ENCODE measurements at places on chromosomes 3 and 15.

DNA sequence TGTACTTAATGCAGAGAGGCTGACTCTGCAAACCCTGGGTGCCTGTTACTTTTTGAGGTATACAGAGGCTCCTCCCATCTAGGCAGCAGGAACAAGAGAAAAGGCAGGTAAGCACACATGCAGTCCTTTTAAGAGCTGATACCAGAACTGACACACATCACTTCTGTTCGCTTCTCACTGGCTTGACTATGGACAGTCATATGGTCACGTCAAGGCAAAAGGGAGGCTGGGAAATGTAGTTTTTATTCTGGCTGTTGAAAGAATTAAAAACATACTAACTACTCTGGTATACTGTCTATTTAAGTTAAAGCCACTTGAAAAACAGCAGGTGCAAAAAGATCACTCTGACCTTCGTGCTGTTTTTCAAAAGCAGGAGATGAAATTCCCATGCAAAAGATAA is 218.3 kb downstream of the CTNNB1 start:
- DNase-seq: no peak

DNA sequence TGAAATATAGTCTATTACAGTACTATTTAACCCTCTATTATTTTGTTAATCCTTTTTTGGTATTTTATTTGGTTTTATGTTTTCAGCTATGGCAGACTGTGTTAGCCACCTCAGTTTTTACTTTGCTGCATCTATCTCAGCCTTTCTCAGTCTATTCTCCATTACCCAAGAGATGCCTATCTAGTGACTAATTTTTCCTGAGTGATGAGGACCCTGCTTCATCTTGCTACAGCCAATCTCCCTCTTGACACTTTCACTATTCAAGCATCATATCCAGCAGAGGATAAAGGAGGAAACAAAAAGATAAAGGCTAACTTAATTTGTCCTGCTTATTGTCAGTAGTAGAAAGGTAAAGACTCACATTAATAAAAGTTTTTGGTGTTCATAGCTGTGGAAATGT is 141.8 kb upstream of the NECTIN3 start:
- DNase-seq: no peak

GRCh38 chr15:60745469-60746061 is 266.6 kb upstream of the ICE2 start:
- DNase-seq: no peak

DNA sequence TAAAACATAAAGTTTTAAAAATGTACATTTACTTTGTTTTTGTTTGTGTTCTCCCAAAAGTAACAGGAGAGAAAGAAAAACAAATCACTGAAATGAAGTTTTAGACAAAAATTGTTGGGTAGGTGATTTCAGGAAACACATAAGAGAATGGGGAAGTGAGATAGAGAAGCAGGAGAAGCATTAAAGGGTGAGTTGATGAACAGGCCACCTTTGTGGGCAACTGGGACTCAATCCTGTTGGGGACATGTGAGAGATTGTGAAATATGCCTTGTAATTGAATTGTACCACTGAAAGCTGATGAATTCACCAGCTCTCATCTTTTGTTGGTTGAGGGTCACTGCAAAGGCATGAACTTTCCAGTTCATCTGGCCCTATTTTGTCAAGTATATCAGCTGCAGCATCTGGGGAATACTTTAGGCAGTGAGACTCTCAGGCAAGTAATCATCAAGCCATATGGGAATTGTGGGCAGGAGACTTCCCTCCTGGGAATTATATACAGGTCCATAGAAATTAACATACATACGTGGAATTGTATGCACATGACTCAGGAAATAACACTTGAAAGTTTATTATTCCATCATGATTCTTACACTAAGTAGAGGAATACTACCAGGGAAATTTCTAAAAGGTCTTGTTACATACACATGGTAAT is 181.0 kb downstream of the ZBBX start:
- DNase-seq: no peak

DNA sequence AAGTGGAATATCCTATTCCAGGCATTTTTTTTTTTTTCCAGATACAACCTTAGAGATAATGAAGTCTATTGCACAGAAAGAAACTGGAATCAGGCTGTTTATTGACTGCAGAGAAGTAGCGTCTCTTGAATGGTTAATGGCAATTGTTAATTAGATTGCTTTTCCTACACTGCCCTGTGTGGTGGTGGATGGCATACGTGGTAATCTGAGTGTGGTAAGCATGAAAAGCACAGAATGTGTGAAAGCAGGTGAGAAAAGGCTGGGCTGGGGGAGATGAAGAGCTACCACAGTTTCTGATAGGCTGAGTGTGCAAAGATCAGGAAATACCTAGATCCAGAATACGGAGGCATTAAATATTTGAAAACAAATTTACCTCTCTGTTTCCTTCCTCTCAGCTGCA is 486.3 kb upstream of the TBL1XR1 start:
- DNase-seq: no peak

DNA sequence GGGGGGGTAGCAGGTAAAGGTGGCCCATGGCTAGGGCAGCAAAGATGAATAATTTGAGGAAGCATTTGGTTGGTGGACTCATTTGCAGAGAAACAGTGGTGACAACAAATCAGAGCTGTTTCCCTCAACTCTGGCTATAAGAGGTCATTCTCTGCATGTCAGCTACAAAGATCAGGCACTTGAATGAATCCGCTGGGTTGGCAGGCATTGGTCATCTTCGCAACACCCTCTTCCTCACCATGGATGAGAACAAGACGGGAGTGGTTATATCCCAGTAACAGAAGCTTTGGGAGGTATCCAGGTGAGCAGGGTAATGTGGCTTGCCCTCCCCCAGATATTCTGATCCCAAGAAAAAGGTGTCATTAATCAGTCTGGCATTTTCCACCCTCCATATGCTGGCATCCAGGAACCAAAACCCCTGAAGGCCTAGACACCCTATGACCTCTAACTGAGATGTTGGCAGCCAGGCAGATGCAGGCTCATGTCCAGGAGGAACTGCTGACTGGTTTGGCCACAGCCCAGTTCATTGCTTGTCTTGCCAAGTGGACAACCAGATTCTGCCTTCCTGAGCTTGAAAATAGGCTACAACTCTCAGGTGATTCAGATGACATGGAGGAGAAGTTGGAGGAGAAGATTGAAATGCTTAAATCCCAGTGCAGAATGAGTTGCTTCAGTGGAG is 108.9 kb upstream of the TRIM42 start:
- peak; percentile 37 for DNase-seq

GRCh38 chr3:41190509-41191284 is 8.6 kb upstream of the CTNNB1 start:
- no peak for DNase-seq

DNA sequence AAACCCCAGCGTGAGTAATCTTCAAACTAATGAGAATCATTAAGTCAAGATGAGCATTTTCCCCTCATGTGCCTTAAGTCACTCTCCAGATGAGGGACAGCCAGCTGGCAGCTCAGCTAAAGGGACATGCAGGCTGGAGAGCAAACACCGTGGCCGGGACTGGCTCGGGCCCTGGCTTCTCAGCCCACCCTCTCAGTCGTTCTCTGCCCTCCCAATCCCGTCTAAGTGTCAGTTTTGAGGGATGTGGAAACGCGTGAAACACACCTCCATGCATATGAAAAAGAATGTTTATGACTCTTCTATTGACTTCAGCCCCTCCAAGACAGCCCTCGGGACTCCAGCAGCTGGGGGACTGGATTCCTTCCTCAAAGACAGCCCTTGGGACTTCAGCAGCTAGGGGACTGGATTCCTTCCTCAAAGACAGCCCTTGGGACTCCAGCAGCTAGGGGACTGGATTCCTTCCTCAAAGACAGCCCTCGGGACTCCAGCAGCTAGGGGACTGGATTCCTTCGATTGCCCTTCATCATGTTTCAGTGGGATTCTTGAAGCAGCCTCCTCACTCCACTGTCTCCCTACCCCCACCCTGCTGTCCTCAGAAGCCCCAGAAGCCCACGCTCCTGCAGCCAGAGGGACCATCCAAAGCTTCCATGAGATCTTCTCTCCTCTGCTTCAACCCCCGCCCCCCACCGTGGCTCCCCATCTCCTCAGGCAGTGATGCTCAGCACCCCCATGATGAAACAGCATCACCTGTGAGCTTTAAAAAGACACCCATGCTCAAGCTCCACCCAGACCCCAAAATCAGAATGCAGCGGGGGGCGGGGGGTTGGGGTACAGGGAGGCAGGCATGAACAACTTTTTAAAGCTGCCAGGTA is 228.9 kb downstream of the XXYLT1 start:
- no peak for DNase-seq

GRCh38 chr3:140244893-140245292 is 309.9 kb downstream of the CLSTN2 start:
- no peak for DNase-seq

- no peak for DNase-seq
These were observed 495 bp downstream of the CDC25A start for GRCh38 chr3:48187579-48188265.

- DNase-seq: no peak
These were observed 19.5 kb downstream of the GREM1 start for GRCh38 chr15:32737304-32737703.

DNA sequence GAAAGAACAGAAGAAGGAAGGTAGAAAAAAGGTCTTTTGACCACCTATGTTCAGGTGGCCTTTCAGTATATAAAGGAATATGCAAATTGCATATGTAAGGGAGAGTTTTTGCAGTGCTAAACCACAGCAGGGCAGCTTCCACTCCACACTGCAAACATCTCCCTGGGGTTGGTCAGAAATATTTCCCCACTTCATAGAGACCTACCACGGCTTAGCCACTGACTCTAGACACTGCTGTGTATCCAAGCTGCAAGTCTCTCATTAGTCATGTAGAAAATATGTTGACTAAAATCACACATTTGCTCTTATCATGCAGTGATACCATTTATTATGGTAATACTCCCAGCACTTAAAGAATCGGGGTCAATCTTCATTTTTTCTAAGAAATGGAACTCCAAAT is 214.9 kb upstream of the NR2F2 start:
- DNase-seq: peak; percentile 18

DNA sequence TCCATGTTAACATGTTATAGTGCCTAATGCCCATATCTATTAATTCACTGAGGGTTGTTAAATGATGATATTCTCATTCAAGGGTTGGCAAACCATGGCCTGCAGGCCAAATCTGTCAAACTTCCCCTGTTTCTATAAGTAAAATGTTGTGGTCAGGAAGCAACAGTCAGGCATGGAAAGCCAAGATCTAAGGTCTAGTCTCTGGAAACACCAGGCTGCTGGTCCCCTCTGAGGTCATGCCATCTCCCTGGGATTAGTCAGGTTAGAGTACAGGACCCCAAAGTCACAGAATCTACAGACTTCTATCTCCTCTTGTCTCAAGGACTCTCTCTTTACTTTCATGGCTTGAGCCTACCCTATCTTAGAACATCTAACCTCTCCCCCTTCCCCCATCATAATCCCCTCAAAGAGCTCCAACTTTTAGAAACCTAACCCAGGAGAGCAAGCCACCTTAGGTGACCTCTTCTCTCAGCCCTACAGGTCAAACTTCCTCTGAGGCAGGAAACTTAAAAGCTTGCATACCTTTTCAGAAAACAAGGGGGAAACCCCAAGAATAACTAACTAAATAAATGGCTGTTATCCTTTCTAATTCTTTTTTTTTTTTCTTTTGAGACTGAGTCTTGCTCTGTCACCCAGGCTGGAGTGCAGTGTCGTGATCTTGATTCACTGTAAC is 15.3 kb upstream of the HERC1 start:
- no peak for DNase-seq

GRCh38 chr3:67509471-67510075 is 144.8 kb downstream of the SUCLG2 start:
- no peak for DNase-seq

DNA sequence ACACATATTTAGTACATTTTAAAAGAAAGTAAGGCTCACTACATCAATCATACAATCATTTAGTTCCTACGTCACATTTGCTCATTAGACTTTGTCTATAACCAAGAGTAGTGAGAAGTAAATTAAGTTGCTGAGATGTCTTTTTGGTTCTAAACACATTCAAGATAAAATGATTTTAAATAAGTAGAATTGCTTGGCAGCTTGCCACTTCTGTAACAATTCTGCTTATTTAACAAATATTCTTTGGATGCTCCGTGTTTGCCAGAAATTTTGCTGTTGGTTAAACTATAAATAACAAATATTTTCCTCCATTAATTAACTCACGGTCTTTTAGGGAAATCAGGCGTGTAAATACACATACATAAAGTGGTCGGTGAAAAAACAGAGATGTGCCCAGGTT is 18.3 kb downstream of the SUCNR1 start:
- no peak for DNase-seq

DNA sequence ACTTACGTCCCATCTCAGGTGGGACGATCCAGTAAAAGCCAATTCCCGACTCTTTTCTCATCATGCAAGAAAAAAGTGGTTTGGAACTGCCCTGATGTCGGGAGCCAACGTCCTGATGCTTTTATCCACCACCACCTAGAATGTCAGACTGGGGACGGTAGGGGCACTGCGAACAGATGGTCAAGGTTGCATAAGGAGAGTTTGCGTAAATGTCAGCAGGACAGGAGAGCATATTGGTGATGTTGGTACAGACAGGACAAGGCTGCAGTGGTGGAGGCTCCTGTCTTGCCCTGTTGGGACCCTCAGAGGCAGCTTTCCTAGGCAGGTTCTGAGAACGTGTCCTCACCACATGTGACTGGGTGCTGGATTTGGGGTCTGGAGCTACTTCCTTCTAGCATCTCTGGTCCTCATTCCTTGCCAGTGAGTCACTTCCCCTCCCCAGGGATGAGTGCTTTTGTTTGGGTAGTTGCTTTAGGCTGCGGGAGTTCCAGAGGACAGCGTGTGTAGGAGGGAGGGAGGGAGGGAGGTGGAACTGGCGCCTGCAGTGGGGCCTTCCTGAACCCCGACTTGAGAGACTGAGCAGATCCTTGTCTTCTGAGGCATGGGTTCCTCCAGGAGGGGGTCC is 21.0 kb downstream of the THSD4 start:
- peak; percentile 75 for DNase-seq

- DNase-seq: no peak
These were observed 2.7 kb upstream of the ARNT2 start for GRCh38 chr15:80401456-80401855.

- DNase-seq: no peak
These were observed 45.3 kb downstream of the ACAP2 start for GRCh38 chr3:195397524-195397923.

DNA sequence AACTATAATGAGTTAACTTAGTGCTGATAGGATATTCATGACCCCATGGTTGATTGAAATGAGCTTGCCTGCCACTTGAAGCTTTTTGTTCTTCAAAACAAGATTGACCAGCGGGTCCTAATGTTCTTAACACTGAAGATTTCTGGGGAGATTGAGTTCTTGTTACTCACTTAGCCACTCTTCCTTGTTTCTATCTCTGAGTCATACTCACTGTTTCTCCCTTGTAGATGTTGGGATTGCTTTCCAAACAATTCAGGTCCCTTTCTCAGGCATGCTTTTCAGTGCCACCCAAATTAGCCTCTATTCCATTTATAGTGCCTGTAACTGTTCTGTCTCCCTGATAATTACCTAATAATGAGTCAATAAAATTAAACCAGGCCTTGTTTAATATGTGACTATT is 517.0 kb downstream of the SQOR start:
- DNase-seq: no peak

DNA sequence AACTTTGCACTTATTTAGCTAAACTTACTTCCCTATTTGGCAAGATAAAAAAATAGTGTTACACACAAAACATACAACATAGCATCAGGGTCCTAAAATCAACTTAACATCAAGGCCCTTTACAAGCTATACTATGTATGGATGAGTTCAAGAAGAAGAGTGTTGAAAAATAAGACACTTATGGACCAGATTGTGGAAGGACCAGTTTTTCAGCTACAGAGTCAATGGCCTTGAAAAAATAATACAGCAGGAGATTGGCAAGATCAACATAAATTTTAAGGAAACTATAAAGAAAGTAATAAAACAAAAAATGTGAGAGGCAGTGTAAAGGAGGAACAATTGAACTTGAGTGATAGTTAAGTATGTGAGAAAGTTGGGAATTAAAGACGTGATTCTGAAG is 66.3 kb upstream of the BBX start:
- no peak for DNase-seq

- DNase-seq: no peak
These were observed 11.1 kb downstream of the SERP1 start for GRCh38 chr3:150535204-150535603.
